ENCODE measurements at places on chromosomes 6 and 20.

- DNase-seq: no peak
Measured at GRCh38 chr6:30061858-30062458, 893 bp downstream of the POLR1H start.

GRCh38 chr20:50126662-50127061 lies 13.7 kb upstream of the UBE2V1 start:
- no peak for DNase-seq

- no peak for DNase-seq
Measured at GRCh38 chr6:124941259-124941658, 21.0 kb upstream of the RNF217 start.

GRCh38 chr20:51749674-51750036 lies 18.5 kb downstream of the ATP9A start:
- DNase-seq: peak; percentile 66

DNA sequence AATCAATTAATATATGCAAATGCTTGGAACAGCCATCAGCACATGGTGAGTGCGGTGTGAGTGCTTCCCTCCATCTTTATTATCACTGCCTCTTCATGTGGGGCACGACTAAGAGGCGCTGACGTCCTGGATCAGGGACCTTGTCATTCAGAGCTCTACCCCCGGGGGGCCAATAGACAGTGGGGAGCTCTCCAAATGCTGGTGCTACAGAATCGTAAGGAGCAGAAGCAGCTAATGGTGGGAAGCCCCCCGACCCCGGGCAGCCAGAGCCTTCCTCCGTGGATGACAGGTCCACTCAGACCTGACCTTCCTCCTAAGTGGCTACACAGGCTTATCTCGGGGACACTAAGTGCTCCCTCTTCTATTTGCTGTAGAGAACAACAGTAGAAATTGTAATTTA lies 257.5 kb upstream of the PMEPA1 start:
- no peak for DNase-seq

- no peak for DNase-seq
Measured at GRCh38 chr6:11403035-11403601, 134.4 kb upstream of the TMEM170B start.

DNA sequence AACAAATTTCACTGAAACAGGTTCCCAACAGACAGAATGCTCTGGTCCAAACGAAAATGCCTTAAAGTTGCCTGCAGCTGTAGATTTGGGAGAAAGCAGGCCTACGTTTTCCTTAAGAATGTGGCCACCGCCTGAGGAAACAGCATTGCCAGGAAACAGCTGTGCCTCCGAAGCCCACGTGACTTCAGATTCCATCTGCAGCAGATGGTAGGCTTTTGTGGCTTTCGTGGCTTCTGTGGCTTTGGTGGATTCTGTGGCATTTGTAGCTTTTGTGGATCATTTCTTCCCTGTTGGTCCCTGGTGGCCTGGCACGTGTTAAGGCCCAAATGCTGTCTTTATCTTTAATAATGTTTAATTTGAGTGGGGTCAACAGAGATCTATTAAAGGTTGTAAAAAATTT lies 222.9 kb downstream of the TTLL2 start:
- DNase-seq: no peak

GRCh38 chr6:1552296-1552761 lies 57.4 kb upstream of the FOXC1 start:
- peak; percentile 85 for DNase-seq

DNA sequence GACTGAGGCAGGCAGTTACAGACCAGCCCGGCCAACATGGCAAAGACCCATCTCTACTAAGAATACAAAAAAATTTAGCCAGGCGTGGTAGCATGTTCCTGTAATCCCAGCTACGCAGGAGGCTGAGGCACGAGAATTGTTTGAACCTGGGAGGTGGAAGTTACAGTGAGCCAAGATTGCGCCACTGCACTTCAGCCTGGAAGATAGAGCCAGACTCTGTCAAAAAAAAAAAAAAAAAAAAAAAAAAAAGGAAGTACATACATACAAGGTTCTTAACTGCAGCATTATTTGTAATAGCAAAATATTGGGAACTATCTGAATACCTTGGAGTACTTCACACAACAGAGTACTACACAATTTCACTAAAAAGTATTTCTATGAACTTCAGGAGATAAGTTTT lies 183.5 kb upstream of the OLIG3 start:
- DNase-seq: no peak

GRCh38 chr6:122673343-122673961 lies 63.2 kb downstream of the PKIB start:
- DNase-seq: no peak

- no peak for DNase-seq
Measured at GRCh38 chr6:111747829-111748228, 125.4 kb downstream of the FYN start.

GRCh38 chr6:29509239-29509638 lies 21.5 kb upstream of the MAS1L start:
- DNase-seq: no peak

- no peak for DNase-seq
Measured at GRCh38 chr20:44335675-44336074, 1.2 kb upstream of the R3HDML start.

GRCh38 chr20:1856424-1856823 lies 38.8 kb upstream of the SIRPA start:
- no peak for DNase-seq

DNA sequence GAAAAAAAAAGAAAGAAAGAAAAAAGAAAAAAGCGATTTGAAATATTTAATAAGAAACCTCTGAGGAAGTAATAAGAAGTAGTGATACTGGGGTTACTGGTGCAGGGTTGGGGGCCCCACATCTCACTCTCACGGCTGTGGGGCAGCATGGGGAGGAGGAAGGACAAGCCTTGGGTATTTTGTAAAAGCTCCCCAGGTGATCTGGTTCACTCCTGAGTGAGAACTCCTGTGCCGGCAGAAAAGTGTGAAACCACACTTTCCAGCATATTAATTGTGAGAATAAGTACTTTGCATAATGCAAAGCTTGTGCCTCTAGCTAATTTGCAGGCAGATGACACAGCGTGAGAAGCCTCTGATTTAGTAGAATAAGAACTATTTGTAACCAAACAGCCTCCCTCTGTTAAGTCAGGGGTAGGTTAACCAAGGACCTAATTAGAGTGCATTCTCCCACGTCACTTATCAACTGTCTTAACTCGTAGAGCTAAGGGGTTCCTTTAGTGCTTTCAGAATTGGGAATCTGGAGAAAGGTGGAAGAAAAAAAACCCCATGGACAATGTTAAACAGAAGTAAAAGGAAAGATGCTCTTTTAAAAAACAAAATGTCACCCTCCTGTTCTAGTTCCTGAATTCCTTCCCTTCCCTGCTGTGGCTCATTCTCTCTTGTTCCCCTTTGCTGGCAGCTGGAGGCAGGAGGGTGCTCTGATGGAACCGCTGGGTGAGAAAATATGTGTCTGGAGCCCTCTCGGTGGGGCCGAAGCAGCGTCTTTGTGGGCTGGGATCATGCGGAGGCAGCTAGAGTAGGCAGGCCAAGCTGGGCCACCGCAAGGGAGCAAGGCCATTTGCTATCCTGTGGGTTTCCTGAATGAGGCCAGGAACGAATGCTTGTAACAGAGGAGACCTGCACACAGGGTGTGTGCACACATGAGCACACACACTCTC lies 108.7 kb downstream of the FYN start:
- DNase-seq: no peak

GRCh38 chr20:55067158-55067825 lies 591.9 kb downstream of the DOK5 start:
- no peak for DNase-seq

DNA sequence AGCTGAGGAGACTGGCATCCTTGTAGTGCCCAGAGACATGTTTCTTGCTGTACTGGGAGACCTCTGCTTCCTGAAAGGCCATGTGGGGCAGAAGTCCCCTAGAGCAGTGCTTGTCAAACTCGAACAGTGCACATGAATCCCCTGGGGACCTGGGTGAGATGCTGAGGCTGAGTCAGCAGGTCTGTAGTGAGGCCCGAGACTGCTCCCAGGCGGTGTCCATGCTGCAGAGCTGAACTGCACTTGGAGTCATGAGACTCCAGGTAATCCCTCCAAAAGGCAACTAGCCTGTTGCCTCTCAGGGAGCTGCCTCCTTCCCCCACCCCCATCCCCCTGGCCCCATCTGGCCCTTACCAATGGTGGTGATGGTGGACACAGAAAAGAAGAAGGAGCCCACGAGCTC lies 3.7 kb downstream of the KCNK17 start:
- DNase-seq: no peak

- no peak for DNase-seq
Measured at GRCh38 chr6:148431413-148431812, 88.8 kb downstream of the SASH1 start.

GRCh38 chr6:136723780-136724179 lies 68.5 kb downstream of the MAP3K5 start:
- DNase-seq: no peak

DNA sequence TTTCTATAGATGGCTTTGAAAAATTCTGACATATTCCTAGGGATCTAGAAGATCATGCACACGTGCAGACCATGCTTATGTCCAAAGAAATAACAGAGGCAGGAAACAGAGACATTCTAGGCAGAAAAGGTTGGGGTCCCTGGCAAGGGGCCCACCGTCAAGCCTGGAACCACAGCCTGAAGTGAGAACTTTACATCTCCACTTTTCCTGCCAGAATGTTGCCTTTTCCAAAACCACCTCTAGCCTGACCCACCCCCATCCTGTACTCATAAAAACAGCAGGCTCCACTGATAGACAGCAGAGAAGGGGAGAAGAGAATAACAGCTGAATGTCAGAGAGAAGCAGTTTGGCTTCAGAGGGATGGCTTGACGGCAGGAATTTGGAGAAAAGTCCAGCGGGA lies 257.3 kb upstream of the NT5E start:
- no peak for DNase-seq

- DNase-seq: no peak
Measured at GRCh38 chr6:107083047-107083768, 32.1 kb downstream of the BEND3 start.

GRCh38 chr6:15906420-15907016 lies 222.4 kb upstream of the MYLIP start:
- DNase-seq: no peak

- DNase-seq: no peak
Measured at GRCh38 chr6:109445382-109445781, 4.9 kb downstream of the SMPD2 start.

DNA sequence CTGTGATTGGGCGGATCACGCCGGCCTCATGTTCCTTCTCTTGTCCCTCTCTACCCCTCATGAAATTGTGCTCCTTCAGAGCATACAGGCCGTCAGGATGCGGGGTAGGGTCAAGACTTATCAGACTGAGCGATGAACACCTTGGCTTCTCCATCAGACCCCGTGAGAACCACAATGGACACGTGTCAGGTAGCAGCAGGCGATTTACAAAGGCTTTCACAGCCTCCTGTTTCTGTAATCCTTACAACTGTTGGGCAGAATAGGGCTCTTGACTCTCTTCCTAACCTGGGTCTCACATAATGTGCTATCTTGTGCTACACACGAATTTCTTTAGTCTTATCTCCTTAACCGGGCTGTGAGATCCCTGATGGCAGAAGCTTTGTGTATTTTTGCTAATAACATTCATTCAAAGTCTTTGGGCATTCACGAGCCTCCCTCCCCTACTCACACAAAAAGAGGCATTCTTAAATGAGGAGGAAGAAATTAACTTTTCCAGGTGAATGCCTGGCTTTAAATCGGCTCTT lies 122.9 kb upstream of the SLC22A23 start:
- DNase-seq: no peak

- no peak for DNase-seq
Measured at GRCh38 chr6:80942911-80943310, 809.6 kb downstream of the TENT5A start.

DNA sequence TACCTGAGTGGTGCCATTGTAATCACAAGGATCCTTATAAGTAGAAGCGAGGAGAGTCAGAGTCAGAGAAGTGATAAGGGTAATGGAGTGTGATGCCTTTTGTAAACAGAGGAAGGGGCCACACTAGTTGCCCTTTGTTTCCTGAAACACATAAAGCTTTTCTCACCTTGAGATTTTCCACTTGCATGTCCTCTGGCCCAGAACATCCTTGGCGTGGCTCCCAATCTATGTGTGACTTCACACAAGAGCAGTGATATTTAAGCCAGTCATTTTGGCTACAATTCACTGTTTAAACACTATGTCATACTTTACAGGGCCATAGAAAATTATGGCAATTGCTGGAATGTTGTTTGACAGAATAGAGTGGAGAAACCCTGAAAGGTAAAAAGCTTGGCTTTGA lies 121.2 kb upstream of the BTN3A2 start:
- no peak for DNase-seq

DNA sequence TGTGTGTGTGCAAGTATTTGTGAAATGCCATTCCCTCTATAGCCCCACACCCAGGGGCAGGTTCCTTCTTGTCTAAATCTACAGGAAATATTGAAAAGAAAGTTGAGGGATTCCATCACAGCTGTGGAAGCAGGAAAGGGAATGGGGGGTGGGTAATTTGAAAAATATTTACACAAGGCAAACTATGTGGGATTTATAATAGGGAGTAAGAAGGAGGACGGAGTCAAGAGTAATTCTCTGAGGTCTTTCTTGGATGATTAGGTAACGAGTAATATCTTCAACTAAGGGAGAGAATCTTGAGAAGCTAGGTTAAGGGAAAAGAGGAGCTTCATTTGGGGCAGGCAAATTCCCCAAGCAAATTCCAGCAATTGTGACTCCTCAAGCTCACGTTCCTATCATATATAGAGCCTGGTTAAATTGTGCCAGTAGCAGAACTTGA lies 113.5 kb upstream of the SGK1 start:
- DNase-seq: no peak

DNA sequence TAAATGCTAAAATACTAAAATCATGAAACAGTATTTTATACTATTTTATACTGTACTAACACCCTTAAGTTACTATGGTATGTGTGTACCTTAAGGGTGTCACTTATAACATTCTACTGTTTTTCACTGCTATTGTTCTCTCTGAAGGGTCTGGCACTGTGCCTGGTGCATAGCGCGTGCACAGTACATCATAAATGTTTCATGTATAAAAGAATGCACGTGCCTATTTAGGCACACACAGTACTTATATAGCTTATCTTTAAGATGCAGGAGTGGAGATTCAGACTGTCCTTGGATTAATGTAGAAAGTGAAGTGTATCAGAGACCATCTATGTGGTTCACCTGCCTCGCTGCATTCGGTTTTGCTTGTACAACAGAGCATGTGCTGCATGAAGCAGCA lies 64.0 kb upstream of the SGK1 start:
- no peak for DNase-seq

DNA sequence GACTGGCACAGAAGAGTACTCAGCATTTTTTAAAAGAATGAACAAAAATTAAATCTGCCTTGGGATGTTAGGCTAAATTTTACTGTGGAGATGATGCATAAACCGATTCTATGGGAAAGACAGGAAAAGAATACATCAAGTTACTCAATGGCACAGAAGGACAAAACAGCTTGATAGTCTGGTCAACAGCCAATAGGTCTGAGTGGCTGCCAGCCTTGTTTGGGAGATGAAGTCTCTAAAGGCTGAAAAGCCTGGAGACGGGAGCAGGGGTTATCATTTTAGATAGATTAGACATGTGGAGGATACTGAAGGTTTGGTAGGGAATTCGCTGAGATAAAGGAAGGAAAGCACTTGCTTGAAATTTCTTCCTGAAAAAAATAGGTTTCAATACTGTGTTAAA lies 56.3 kb upstream of the LAMA2 start:
- DNase-seq: no peak

- DNase-seq: no peak
Measured at GRCh38 chr20:46205349-46205748, 87.2 kb downstream of the CD40 start.

- no peak for DNase-seq
Measured at GRCh38 chr6:158231551-158232315, 63.6 kb downstream of the GTF2H5 start.

- DNase-seq: no peak
Measured at GRCh38 chr20:58612121-58612691, 38.9 kb upstream of the STX16 start.

Measured in COLO829 (cell line).